Naive thymus-derived CD8-positive, alpha-beta T cell (primary cell): ENCODE measurements at places on chromosomes 2 and 18. TPM values are rescaled to one million over a fixed set of nuclear protein-coding genes. Genes with fewer than 3 reads are reported as not detected.

The SULT1C4 gene
- not detected for total RNA-seq

DNA sequence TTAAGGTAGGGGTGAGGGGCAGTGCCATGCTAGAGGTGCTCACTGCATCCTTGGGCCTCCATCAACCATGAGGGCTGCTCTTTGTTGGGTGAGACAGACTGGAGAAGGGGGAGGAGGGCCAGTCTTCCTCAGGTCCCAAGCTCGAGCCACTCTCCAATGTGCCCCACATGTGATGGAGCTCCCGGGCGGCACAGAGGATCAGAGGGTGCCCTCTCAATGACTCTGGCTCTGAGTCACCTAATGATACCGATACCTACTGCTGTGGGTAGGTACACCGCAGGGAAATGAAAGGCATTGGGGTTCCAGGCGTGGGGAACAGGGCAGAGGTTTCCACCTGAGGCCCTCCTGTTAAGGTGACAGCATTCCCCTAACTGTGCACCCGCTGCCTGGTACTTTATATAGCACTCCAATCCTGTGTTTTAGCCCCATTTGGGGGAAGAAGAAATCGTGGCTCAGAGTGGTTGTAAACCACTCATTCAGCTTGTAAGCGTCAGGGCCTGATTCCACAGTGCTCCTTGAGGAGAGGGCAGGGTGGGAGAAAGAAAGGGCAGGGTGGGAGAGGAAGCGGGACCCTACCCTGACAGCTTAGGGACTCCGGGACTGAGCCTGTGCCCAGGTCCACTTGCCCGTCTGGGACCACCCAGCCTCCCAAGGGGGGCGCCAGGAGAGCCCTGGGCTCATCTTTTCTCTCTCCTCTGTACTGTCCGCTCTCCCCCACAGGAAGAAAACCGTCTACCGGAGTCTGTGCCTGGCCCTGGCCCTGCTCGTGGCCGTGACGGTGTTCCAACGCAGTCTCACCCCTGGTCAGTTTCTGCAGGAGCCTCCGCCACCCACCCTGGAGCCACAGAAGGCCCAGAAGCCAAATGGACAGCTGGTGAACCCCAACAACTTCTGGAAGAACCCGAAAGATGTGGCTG is 1.8 kb downstream of the B3GNT7 start:
- no peak for DNase-seq

DNA sequence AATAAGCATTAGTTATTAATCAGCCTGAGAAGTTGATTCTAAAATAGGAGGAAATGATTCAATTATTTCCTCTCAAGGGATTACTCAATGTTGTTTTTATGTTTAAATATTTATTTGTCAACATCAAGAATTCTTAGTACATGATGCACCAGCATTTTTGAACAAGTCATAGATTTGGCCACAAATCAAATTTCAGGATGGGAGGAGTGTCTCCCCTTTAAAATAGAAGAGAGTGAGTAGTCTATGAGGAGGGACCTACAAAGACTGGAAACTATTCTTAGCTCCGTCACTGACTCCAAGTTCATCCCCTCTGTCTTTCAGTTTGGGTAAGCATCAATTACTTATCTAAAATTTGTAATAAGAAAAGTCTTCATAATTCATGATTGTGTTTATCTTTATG is 18.6 kb upstream of the IL18R1 start:
- no peak for DNase-seq

The OR6B2 gene
- not detected for total RNA-seq
